DND-41 (cell line): ENCODE measurements at places on chromosomes 3 and 15.

DNA sequence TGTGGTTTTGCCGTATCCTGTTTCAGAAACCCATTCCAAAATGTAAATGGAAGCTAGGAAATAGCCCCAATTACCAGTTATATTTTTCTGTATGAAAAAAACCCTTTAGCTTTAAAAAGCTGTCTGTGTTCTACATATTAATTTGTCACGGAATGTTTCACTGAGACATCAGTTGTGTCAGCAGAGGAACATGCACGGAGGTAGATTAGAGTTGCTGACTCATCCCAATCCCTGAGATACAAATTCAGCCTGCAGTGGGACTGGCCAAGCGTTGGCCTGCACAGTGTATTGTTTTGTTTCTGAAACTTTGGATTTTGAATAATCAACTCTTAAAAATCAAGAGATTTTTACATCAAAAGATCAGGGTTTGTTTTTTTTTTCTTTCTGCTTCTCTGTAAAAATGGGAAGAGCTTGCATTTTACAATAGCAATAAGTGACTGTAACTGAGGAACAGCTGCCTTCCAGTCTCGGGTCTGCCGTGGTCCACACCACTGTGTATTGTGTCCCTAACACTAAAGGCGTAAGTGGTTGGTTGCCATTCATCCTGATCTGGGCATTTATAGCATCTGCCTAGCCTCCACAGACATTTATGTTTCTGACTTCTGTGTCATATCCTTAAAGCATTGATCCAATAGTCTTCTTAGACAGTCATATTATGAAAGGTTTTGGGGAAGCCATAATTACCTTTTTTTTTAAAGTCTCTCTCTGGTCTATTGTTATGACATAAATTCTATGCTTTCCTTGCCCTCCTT, 218.1 kb downstream of the ADAMTSL3 start:
- DNase-seq: no peak

DNA sequence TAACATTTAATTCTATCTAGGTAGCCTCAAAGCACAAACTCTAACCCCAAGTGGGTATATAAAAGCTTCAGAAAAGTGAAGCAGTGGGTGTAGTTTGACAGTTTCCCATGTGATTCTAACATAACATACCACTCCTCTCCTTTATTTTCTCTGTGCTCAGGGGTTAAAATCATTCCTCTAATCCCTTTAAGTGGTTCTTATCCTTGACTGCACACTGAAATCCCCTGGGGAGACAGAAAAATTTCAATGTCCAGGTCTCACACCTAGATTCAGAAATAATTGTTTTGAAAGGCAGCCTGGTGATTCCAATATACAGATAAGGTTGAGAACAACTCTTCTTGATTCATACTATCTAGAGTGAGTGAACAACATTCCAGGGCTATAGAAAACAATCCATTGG, 986.4 kb downstream of the ROBO1 start:
- no peak for DNase-seq

- DNase-seq: no peak
These were observed 222.8 kb upstream of the TLE3 start for GRCh38 chr15:70320482-70320881.

DNA sequence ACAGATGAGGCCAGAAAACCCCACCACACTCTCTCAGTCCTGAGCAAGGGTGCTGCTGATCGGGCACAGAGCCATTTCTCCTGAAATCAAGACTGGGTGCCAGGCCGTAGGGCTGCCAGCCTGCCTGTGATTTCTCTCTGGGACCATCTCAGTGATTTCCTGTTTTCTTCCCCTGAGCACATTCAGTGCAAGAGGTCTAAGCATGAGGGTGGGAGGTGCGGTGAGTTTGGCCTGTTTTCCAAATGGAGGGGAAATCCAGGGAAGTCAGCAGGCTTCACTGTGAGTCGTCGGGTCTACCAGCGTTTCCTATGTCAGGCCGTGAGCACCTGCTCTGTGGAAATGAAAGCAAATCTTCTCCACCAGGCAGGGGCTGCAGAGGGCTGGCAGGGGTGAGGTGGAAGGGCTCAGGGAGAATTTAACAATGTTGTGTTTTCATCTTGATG, 82.3 kb downstream of the ST6GAL1 start:
- peak; percentile 13 for DNase-seq

- DNase-seq: no peak
These were observed 91.7 kb upstream of the GOLGA6L4 start for GRCh38 chr15:84143753-84144314.

DNA sequence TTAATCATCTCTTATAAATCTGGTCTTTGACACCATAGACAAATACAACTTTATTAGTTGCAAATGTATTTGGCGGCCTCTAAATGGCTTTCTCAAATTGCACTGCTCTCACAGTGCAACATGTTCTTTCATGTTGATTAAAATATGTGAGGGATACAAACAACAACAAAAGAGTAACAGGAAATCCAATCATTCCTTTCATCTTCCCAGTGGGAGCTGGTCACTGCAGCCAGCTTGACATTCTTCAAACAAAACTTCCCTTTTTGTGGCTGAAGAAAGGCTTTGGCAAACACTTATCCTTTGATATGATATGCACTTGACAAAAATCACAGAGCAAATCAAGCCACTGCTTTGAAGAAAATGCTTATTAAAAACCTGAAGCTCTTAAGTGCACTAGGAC, 973.6 kb downstream of the EPHA3 start:
- DNase-seq: no peak

DNA sequence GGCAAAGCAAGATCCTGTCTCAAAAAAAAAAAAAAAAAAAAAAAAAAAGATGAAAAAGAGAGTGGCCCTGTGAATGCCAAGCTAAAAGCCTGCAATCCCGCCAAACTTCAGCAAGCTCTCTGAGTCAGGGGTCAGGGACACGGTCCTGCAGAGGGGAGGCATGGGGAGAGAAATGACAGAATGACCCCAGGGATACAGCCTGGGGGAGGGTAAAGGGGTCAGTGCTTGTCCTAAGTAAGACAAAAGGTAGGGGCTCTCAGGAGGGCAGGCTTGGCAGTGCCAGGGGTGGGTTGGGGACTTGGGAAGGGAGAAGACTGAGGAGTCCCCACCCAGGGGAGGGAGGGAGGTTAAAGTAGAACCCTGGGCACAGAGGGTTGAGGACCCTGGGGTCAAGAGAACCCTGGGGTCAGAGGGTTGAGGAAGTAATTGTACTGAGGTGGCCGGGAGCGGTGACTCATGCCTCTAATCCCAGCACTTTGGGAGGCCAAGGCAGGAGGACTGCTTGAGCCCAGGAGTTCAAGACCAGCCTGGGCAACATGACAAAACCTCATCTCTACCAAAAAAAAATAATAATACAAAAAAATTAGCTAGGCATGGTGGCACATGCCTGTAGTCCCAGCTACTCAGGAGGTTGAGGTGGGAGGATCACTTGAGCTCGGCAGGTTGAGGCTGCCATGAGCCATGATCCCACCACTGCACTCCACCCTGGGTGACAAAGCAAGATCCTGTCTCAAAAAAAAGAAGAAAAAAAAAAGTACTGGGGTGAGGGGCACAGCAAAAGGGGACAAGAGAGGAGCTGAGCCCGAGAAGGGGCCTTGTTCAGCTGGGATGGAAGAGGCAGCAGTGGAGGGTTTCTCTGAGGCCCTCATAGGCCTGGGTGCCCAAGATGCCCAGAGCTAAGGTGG, 5.2 kb upstream of the SEMA3B start:
- DNase-seq: no peak

GRCh38 chr3:122105626-122106025, 50.5 kb downstream of the CD86 start:
- DNase-seq: no peak

GRCh38 chr15:98668566-98669308, 20.4 kb downstream of the IGF1R start:
- no peak for DNase-seq

- peak; percentile 10 for DNase-seq
These were observed 108.5 kb downstream of the SAMMSON start for GRCh38 chr3:70108072-70108471.

GRCh38 chr15:59406446-59406845, 31.5 kb upstream of the FAM81A start:
- DNase-seq: no peak

GRCh38 chr3:99472385-99472784, 166.0 kb upstream of the COL8A1 start:
- no peak for DNase-seq

DNA sequence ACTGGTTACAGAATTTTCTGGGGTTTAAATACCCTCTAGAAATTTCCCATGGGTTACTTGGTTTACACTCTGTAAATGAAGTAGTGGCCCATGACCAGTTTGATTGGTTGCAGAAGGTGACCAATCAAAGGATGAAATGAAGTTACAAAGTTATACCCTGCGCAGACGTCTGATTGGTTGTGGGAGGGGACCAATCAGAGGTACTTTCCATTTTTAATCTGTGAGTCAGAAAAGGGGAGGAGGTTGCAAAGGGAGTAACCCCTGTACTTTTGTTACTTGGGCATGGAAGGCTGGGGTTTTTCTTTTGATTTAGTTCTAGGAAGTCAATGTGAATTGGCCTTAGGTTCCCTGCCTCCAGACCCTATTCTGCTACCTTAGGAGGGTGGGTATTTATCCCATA, 18.7 kb upstream of the APH1B start:
- no peak for DNase-seq

- no peak for DNase-seq
These were observed 172.2 kb downstream of the LPP start for GRCh38 chr3:188326111-188326510.

DNA sequence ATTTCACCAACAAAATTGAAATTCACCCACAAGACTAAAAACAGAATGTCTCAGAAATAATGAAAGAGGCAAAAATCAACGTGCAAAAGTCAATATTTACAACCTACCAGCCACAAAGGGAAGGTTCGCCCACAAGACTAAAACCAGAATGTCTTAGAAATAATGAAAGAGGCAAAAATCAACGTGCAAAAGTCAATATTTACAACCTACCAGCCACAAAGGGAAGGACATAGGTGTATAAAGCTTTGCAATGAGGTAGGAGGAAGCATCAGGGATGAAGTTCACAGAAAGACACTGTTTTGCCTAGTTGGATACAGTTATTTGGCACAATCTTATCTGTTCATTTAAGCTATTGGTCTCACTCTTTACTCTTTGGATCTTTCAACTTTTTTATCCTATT, 14.3 kb downstream of the OXTR start:
- no peak for DNase-seq

DNA sequence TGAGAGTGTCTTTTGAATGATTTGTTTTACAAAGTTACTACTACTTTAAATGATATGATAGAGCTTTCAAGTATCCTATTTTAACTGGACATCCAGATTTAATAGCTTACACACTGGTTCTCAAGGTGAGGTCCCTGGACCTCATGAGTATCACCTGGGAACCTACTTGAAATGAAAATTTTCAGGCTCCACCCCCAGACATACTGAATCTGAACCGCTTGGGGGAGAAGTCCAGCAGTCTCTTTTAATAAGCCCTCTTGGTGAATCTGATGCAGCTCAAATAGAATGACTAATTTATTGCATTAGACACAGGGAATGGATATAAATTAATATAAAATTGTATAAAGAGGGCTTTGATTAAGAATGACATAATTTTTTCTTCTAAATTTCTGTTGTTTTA, 29.4 kb upstream of the SLITRK3 start:
- DNase-seq: no peak

DNA sequence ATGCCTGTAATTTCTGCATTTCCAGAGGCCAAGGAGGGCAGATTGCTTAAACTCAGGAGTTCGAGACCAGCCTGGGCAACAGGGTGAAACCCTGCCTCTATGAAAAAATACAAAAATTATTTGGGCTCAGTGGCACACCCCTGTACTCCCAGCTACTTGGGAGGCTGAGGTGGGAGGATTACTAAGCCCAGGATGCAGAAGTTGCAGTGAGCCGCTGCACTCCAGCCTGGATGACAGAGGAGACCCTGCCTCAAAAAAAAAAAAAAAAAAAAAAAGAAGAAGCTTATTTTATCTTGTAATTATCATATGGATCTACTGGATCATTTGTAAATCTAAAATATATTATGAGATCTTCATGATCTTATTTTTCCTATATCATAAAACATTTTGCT, 84.1 kb downstream of the PPCDC start:
- no peak for DNase-seq

GRCh38 chr3:152299249-152299976, 30.7 kb downstream of the MBNL1 start:
- DNase-seq: no peak

DNA sequence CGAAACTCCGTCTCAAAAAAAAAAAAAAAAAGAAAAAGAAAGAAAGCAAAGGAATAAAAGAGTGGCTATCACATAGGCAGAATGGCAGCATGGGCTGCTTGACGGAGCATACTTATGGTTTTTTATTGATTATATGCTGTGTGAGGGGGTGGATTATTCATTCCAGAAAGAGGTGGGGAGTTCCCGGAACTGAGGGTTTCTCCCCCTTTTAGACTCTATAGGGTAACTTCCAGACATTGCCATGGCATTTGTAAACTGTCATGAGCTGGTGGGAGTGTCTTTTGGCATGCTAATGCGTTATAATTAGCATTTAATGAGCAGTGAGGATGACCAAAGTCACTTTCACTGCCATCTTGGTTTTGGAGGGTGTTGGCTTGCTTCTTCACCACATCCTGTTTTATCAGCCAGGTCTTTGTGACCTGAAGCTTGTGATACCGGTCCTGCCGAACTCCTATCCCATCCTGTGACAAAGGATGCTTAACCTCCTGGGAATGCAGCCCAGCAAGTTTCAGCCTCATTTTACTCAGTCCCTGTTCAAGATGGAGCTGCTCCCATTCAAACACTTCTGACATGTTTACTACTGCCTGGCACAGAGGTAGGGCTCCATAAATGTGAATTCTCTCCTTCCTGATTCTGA, 15.8 kb upstream of the ABHD17C start:
- no peak for DNase-seq

DNA sequence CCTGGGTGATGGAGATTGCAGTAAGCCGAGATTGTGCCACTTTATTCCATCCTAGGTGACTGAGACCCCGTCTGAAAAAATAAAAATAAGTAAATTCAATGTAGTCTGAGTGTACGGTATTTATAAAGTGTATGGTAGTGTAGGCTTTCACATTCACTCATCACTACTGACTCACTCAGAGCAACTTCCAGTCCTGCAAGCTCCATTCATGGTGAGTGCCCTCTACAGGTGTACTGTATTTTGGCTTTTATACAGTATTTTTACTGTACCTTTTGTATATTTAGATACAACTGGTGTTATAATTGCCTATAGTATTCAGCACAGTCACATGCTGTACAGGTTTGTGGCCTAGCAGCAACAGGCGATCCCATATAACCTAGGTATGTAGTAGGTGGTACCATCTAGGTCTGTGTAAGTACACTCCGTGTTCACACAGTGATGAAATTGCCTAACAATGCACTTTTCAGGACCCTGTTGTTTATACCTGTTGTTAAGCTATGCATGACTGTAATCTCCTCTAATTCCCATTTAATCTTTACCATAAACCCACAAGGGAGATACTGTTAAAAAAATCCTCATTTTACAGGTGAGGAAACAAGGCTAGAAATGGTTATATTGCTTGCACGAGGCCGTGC, 19.3 kb downstream of the CACNA1D start:
- DNase-seq: no peak

DNA sequence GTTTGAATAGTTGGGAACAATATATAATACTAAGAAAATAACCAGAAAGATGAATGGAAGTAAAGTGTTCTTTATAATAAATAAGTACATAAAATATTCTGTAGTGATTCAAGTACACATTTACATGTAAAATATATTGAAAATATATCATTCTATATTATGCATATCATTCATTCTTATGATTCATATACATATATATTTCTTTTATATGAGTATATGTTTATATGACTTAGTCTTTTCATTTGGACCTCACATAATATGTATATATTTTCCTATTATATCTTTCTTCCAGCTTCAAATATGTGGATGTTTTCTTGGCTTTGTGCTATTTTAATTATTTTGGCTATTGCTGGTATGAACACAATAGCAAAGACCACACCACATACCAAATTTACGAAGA, at the start of gene OTOL1:
OTOL1 (plus strand) TSS at position 301 of the 400 bp plus-strand sequence; CDS start at position 301, 0 bp downstream.
- no peak for DNase-seq
